Small intestine (tissue), 16 donors: ENCODE measurements at places on chromosomes 5 and 9.
A peak's percentile ranks its signal among the peaks of the same experiment; 100 is the strongest.

- no peak for DNase-seq
- H3K27me3 ChIP-seq: no peaks in the 10 kb centered on the region
- no peak overlapping the region for H3K27ac ChIP-seq
- no peak overlapping the region for H3K4me3 ChIP-seq
Measured at GRCh38 chr9:81759680-81760215, 70.4 kb upstream of the TLE1 start.

- no peaks in the 10 kb centered on the region for H3K27me3 ChIP-seq
- no peaks in the 10 kb centered on the region for H3K4me1 ChIP-seq
- no peaks in the 10 kb centered on the region for H3K36me3 ChIP-seq
- no peak overlapping the region for H3K27ac ChIP-seq
Measured at GRCh38 chr5:58718269-58718978, 135.5 kb downstream of the RAB3C start.

DNA sequence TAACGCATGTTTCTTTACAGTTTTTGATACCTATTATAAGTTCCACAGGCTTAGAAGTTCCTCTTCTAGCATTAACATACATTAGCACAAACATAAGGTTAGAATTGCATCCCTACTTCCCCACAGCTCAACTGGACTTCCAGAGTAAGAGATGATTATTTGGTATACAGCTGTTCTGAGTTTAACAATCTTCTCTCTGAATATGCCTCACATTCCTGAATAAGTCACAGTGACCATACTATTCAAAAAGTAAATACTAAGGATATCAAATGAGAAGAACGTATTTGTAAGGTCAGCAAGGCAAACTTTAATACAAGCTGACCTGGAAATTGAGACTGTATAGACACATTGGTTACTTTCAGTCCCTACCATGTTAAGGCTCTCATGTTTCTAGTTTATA, 21.3 kb downstream of the NR6A1 start:
- H3K4me3 ChIP-seq: no peak overlapping the region
- H3K27ac ChIP-seq: no peak overlapping the region
- no peak for DNase-seq
- H3K36me3 ChIP-seq: no peaks in the 10 kb centered on the region
- H3K27me3 ChIP-seq: no peaks in the 10 kb centered on the region

DNA sequence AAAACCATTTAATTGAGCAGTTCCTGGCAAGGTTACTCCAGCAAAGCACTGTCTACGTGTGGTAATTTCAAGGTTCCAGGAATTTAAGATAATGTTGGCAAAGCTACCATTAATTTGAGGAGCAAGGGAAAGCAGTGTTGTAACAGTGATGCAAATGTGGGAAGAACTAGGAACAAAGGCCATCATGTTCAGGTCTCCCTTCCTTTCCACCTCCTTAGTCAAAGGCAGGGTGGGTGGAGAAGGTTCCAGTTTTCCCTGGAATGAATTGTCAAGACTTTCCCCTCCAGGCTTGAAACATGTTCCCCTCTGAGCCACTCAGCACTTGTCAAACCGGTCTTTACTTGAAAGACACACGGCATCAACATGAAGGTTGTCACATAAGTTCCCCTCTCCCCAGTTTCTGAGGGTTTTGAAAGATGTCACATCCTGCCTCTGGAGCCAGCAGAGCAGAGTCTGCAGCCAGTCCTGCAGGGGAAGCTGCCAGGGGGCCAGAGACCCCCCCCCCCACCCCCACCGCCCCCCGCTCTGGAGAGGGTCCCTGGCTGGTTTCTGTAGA, 226.0 kb downstream of the GAS1 start:
- no peak overlapping the region for H3K27ac ChIP-seq
- H3K27me3 ChIP-seq: no peaks in the 10 kb centered on the region
- H3K4me1 ChIP-seq: peaks cover 11% of the 10 kb centered on the region
- no peak for DNase-seq
- H3K4me3 ChIP-seq: no peak overlapping the region

GRCh38 chr9:79447762-79448161, 124.0 kb upstream of the TLE4 start:
- no peaks in the 10 kb centered on the region for H3K36me3 ChIP-seq
- no peaks in the 10 kb centered on the region for H3K27me3 ChIP-seq
- no peaks in the 10 kb centered on the region for H3K4me1 ChIP-seq
- no peak overlapping the region for H3K27ac ChIP-seq

DNA sequence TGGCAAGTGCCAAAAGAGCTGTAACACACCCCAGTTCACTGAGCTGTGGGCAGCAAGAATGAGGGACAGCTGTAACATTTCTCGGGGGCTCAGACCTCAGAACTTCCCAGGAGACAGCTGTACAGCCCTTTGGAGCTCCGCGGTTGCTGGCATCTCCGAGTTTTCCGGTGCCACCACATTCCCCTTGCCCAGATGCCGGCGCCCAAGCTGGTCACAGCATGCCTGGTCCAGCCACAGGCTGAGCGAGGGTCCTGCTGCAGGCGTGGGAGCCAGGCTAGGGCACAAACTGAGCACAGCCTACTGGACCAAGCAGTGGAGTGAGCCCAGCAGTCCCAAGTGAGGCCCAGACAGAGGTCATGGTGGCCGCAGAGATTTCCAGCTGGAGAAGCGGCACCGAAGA, 797.7 kb upstream of the EDIL3 start:
- no peaks in the 10 kb centered on the region for H3K27me3 ChIP-seq
- H3K27ac ChIP-seq: no peak overlapping the region
- H3K4me1 ChIP-seq: no peaks in the 10 kb centered on the region
- no peaks in the 10 kb centered on the region for H3K36me3 ChIP-seq
- no peak for DNase-seq

GRCh38 chr5:33439905-33440481, 772 bp upstream of the TARS1 start:
- peak overlapping the region; percentile 62 for H3K4me3 ChIP-seq
- H3K4me1 ChIP-seq: no peaks in the 10 kb centered on the region
- H3K36me3 ChIP-seq: peaks cover 2% of the 10 kb centered on the region
- no peak for DNase-seq
- H3K27me3 ChIP-seq: no peaks in the 10 kb centered on the region

GRCh38 chr9:83981126-83981871, 694 bp downstream of the RMI1 start:
- no peaks in the 10 kb centered on the region for H3K4me1 ChIP-seq
- no peaks in the 10 kb centered on the region for H3K27me3 ChIP-seq
- H3K36me3 ChIP-seq: peaks cover 3% of the 10 kb centered on the region
- H3K27ac ChIP-seq: peak overlapping the region; percentile 99

- H3K4me3 ChIP-seq: no peak overlapping the region
- no peaks in the 10 kb centered on the region for H3K4me1 ChIP-seq
- peaks cover 5% of the 10 kb centered on the region for H3K27me3 ChIP-seq
- DNase-seq: no peak
- no peaks in the 10 kb centered on the region for H3K36me3 ChIP-seq
Measured at GRCh38 chr9:126203313-126203712, 123.3 kb upstream of the MVB12B start.

- H3K4me1 ChIP-seq: peaks cover 3% of the 10 kb centered on the region
- H3K27ac ChIP-seq: no peak overlapping the region
- no peaks in the 10 kb centered on the region for H3K36me3 ChIP-seq
- H3K4me3 ChIP-seq: no peak overlapping the region
- DNase-seq: no peak
Measured at GRCh38 chr5:32581010-32581785, 4.2 kb upstream of the SUB1 start.

DNA sequence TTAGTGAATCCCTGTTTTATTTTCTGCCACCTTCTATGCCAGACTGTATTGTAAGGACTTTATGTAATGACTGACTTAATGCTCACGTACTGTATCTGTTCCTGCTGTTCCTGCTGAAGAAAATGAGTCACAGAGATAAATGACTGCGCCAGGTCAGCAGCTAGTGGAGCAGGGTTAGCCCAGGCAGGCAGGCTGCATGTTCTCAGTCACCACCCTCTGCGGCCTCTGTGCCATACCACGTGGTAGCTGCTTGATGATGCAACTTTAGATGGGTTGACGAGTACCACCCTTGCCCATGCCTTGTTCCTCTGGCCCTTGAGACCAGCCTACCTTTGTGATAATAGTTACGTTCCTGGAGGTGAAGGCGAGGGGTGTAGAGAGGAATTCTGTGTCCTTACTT, 161.9 kb downstream of the TRIO start:
- DNase-seq: peak; percentile 7
- H3K27ac ChIP-seq: no peak overlapping the region
- peaks cover 33% of the 10 kb centered on the region for H3K36me3 ChIP-seq
- no peaks in the 10 kb centered on the region for H3K27me3 ChIP-seq

- no peak overlapping the region for H3K4me3 ChIP-seq
- peaks cover 3% of the 10 kb centered on the region for H3K27me3 ChIP-seq
- H3K36me3 ChIP-seq: no peaks in the 10 kb centered on the region
- peak; percentile 46 for DNase-seq
- H3K4me1 ChIP-seq: no peaks in the 10 kb centered on the region
- H3K27ac ChIP-seq: no peak overlapping the region
Measured at GRCh38 chr5:144205141-144205551, 34.5 kb downstream of the KCTD16 start.

GRCh38 chr5:107253246-107253645, 417.5 kb downstream of the EFNA5 start:
- H3K4me3 ChIP-seq: no peak overlapping the region
- no peaks in the 10 kb centered on the region for H3K36me3 ChIP-seq
- no peak for DNase-seq
- no peak overlapping the region for H3K27ac ChIP-seq
- H3K4me1 ChIP-seq: no peaks in the 10 kb centered on the region

- no peaks in the 10 kb centered on the region for H3K4me1 ChIP-seq
- peak overlapping the region; percentile 94 for H3K4me3 ChIP-seq
- no peaks in the 10 kb centered on the region for H3K36me3 ChIP-seq
- H3K27me3 ChIP-seq: no peaks in the 10 kb centered on the region
Measured at GRCh38 chr5:79612667-79613198, 492 bp downstream of the TENT2 start.

- H3K27me3 ChIP-seq: peaks cover 5% of the 10 kb centered on the region
- no peak overlapping the region for H3K27ac ChIP-seq
- no peak overlapping the region for H3K4me3 ChIP-seq
Measured at GRCh38 chr5:176870110-176870591, 29.0 kb downstream of the HK3 start.

- H3K27me3 ChIP-seq: no peaks in the 10 kb centered on the region
- H3K27ac ChIP-seq: no peak overlapping the region
- H3K4me3 ChIP-seq: no peak overlapping the region
- no peak for DNase-seq
Measured at GRCh38 chr9:33341182-33341581, 50.9 kb downstream of the NFX1 start.

- no peaks in the 10 kb centered on the region for H3K36me3 ChIP-seq
- no peaks in the 10 kb centered on the region for H3K27me3 ChIP-seq
- H3K4me3 ChIP-seq: no peak overlapping the region
- H3K4me1 ChIP-seq: no peaks in the 10 kb centered on the region
- no peak overlapping the region for H3K27ac ChIP-seq
Measured at GRCh38 chr9:135108831-135109510, 21.5 kb downstream of the OLFM1 start.

DNA sequence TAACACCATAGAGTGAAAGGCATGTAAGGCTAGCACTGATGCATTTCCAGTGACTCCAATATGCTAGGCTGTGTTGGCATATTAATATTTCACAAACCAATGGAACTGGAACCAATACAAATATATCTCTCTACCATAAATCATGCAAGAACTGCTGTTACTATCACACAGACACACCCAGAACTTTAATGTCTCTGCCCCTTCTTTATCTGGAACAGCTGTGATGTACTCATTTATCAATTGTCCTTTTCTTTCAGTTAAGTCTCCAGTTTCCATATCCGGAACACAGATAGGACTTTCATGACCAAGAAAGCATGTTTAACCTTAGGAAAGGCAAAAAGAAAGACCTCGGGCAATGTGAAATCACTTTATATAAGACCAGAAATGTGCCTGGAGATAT, 70.3 kb downstream of the SPTLC1 start:
- no peak overlapping the region for H3K4me3 ChIP-seq
- DNase-seq: no peak
- H3K36me3 ChIP-seq: peaks cover 33% of the 10 kb centered on the region
- no peak overlapping the region for H3K27ac ChIP-seq

DNA sequence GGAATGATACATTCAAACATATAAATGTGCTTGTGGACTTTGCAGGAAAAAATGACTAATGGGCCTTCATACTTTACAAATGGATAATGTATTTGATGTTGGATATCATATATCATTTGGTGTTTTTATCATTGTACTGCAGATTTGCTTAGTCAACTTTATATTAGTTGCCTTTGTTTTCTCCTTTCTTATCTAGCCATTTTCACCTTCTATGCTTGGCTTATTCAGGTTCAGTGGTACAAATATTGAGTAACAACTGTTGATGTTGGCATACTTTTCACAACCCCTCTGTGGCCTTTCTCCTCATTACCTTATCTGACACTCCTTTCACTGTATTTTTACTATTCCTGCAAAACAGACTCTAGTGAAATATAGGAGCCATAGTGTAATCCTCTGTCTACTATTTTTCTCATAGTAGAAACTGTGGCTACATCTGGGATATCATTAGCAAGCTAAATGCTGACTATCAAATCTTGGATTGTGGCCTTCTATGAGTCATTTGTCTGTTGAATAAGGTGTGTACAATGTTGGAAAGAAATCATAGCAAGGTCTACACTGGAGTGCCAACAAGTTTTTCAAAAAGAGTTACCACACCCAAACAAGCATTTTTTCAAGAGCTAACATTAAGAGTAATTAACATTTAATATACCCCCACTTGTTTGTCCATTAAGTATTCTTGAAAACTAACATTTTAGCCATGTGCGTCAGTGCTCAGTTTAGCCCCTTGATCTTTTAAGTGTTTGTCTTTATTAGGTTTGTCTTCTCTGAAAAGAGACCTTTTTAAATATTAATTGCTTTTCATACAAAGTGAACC, 330.1 kb downstream of the ADGRV1 start:
- H3K27ac ChIP-seq: no peak overlapping the region
- H3K36me3 ChIP-seq: no peaks in the 10 kb centered on the region
- peaks cover 11% of the 10 kb centered on the region for H3K4me1 ChIP-seq
- H3K27me3 ChIP-seq: no peaks in the 10 kb centered on the region
- no peak overlapping the region for H3K4me3 ChIP-seq
- peak; percentile 82 for DNase-seq

GRCh38 chr9:19288081-19288480, 57.6 kb downstream of the DENND4C start:
- DNase-seq: no peak
- no peak overlapping the region for H3K4me3 ChIP-seq
- H3K27me3 ChIP-seq: no peaks in the 10 kb centered on the region
- H3K4me1 ChIP-seq: peaks cover 3% of the 10 kb centered on the region
- peaks cover 2% of the 10 kb centered on the region for H3K36me3 ChIP-seq
- H3K27ac ChIP-seq: no peak overlapping the region
